ENCODE measurements at places on chromosomes 12 and 14.
A peak's percentile ranks its signal among the peaks of the same experiment; 100 is the strongest.

- DNase-seq = no peak
Observed at GRCh38 chr14:89366864-89367778, 49.9 kb downstream of the FOXN3 start.

GRCh38 chr14:65676361-65677014 is 264.0 kb downstream of the FUT8 start:
- DNase-seq = no peak

GRCh38 chr12:68406134-68406576 is 74.0 kb upstream of the MDM1 start:
- peak; percentile 48 for DNase-seq

- DNase-seq = peak; percentile 52
Observed at GRCh38 chr12:31728289-31728916, 418 bp downstream of the AMN1 start.
